ENCODE measurements at places on chromosomes 3 and 15. TPM values are rescaled to one million over a fixed set of nuclear protein-coding genes. Genes with fewer than 3 reads are reported as not detected.

BCL6 gene
- total RNA-seq: 13.7 TPM

CLK3 gene
- total RNA-seq: 159 TPM

VGLL3 gene
- total RNA-seq: not detected

CCR3 gene
- total RNA-seq: not detected

OSBPL10 gene
- total RNA-seq: 1.9 TPM

SEMA7A gene
- 62.4 TPM for total RNA-seq

STAB1 gene
- 0.09 TPM for total RNA-seq

ALDH1A3 gene
- not detected for total RNA-seq

COL6A5 gene
- total RNA-seq: not detected

ATP13A5 gene
- not detected for total RNA-seq

CIDEC gene
- not detected for total RNA-seq

STAC gene
- total RNA-seq: not detected

LRRC49 gene
- not detected for total RNA-seq

LMOD3 gene
- total RNA-seq: not detected

MASP1 gene
- total RNA-seq: not detected

TRIM71 gene
- 0.18 TPM for total RNA-seq

RHOV gene
- 0.40 TPM for total RNA-seq

LMCD1 gene
- 2.2 TPM for total RNA-seq

PLXNA1 gene
- total RNA-seq: 5.1 TPM

SRGAP3 gene
- total RNA-seq: 2.5 TPM

CLRN1 gene
- total RNA-seq: not detected

SH2D7 gene
- not detected for total RNA-seq

NEO1 gene
- total RNA-seq: 3.1 TPM

SAMD7 gene
- total RNA-seq: not detected

LIPC gene
- total RNA-seq: 1.2 TPM

GPR149 gene
- total RNA-seq: not detected

TAMM41 gene
- total RNA-seq: 33.1 TPM

CGNL1 gene
- total RNA-seq: not detected

SOX2 gene
- not detected for total RNA-seq

PLA1A gene
- total RNA-seq: not detected

PRSS50 gene
- not detected for total RNA-seq

COL6A6 gene
- not detected for total RNA-seq

SLCO2A1 gene
- total RNA-seq: not detected

SLC22A13 gene
- 0.18 TPM for total RNA-seq

MEX3B gene
- total RNA-seq: 0.99 TPM

NRROS gene
- total RNA-seq: 24.2 TPM

B3GNT5 gene
- 26.1 TPM for total RNA-seq

SERPINI1 gene
- 1.0 TPM for total RNA-seq

RLBP1 gene
- not detected for total RNA-seq

ADAMTS9 gene
- not detected for total RNA-seq

CYFIP1 gene
- total RNA-seq: 11.6 TPM

CCR5 gene
- total RNA-seq: 2.2 TPM

IQCF5 gene
- total RNA-seq: not detected

NUP210 gene
- 143 TPM for total RNA-seq

FETUB gene
- total RNA-seq: not detected

CYP8B1 gene
- total RNA-seq: not detected

DUOX2 gene
- total RNA-seq: 0.18 TPM

GADL1 gene
- not detected for total RNA-seq

MGLL gene
- total RNA-seq: 1.1 TPM

SMAD3 gene
- total RNA-seq: 24.7 TPM

PLA2G4E gene
- total RNA-seq: not detected

AQP9 gene
- not detected for total RNA-seq

CCDC33 gene
- 0.16 TPM for total RNA-seq

DPPA4 gene
- 0.65 TPM for total RNA-seq

CPLX3 gene
- 0.11 TPM for total RNA-seq

MUC20 gene
- total RNA-seq: 0.20 TPM

Measured in activated CD8-positive, alpha-beta T cell treated with anti-CD3 and anti-CD28 coated beads for 36 hours (primary cell).